ENCODE measurements at places on chromosomes 11 and 22.

DNA sequence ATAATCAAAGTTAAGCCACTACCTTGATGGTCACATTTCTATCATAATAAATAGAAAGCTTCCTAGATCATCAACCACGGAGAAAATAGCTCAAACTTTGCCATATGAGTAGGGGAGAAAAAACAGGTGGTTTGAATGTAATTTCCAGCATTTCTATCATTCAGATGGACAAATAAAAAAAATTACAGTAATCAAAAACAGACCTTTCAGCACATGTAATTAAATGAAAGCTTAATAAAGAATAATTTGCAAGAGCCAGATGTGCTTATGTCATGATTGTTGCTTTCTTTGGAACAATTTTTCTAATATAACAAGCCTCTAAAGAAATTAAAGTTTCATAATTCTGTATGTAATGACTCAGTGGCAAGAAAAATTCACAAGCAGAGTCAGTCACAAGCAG lies 297.0 kb downstream of the SOX6 start:
- DNase-seq = no peak

DNA sequence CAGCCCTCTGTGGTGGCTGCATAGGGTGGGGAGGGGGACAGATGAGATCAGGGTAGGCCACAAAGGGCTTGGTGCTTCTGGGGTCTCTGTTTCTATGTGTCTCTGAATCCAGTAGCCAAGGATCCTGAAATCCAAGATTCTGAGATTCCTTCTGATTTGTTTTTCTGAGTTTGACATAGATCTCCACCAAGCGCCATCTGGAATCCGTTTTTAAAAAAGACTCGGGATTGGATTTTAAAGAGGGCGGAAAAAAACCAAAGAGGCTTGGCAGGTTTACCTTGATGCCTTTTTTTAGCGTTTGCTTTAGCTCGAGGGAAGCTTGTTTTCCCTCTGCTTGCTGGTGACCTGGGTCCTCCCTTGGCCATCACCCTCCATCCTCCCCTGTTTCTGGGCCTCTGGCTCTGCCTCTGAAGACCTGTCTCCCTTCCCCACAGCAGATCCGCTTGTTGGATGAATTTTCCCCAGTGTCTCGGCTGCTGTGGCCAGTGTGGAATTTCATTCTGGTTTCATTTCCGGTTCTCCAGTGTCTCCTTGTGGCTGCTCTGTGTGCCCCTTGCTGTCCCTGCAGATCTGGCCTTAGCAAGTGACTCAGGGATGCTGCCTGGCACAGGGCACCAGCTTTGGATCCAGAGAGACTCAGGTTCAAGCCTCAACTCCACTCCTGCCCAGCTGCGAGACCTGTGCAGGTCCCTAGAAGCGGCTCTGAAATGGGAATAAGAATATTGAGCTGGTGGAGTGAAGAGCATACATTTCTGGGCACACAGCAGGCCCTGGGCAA lies 15.1 kb downstream of the SYNGR1 start:
- DNase-seq = no peak

GRCh38 chr11:91952056-91952455 lies 272.6 kb upstream of the FAT3 start:
- no peak for DNase-seq

- no peak for DNase-seq
These were observed 11.7 kb downstream of the THOC5 start for GRCh38 chr22:29541845-29542244.

DNA sequence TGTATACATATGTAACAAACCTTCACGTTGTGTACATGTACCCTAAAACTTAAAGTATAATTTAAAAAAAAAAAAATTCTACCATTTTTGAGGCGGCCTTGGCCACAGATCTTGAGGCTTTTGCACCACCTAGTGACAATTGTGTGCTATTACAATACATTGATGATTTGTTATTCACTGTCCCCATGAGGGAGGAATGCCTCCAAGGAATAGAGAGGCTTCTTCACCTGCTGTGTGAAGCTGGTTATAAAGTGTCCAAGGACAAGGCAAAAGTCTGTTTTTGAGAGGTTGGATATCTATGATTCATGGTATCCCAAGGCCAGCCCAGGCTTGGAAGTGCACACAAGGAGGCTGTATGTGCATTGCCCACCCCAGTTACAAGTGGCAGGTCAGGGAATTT lies 30.7 kb downstream of the SLC22A25 start:
- peak; percentile 22 for DNase-seq

- DNase-seq = no peak
These were observed 18.5 kb downstream of the FBLN1 start for GRCh38 chr22:45521178-45521577.

DNA sequence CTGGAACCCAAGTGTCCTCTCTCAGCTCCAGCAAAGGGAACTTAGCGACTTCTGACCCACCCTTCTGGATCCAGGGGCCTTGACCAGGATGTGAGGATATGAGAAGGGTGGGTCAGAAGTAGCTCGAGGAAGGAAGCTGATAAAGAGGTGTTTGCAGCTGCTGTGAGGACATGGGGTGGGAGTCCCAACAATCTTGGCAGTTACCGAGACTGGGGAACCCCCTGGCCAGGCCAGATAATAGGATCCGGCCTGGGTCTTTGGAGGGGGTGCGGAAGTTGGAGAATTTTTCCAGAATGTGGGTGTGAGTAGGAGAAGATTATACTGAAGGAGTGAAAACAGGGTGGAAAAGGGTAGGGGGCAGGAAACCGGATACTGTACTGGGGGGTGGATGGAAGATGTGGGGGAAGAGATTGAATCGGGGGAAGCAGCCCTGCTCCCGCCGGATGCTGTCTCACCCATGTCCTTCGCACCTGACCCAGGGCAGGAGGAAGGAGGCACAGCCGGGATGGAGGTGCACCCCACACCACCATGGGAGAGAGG lies 2.8 kb upstream of the MCAM start:
- no peak for DNase-seq

DNA sequence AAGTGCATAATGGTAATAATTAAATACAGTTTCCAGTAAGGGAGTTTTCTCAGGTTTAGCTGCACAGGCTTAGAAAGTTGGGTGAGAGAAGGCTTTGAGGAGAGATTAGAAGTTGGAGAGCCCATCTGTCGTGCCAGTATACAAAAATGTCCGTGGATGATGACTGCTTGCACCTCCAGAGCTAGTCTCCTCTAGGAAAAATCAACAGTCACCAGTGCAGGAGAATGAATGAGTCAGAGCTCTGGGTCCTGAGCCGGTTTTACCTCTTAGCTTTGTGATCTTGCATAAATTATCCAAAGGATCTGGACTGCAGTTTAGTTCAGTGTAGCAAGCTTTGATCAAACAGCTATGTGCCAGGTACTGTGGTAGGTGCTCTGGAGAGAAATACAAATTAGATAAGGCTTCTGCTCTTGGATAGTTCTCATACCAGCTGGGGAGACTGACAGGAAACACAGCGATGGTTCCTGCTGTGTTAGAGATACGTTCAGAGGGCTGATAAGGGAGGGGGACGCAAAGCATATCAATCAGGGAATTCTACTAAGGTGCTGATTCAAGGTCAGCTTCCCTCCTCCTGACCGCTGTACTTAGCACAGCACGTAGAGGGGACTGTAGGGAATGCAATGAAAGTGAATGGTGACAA lies 125.9 kb downstream of the TEAD1 start:
- no peak for DNase-seq
